ENCODE measurements at places on chromosomes 7 and 10.

DNA sequence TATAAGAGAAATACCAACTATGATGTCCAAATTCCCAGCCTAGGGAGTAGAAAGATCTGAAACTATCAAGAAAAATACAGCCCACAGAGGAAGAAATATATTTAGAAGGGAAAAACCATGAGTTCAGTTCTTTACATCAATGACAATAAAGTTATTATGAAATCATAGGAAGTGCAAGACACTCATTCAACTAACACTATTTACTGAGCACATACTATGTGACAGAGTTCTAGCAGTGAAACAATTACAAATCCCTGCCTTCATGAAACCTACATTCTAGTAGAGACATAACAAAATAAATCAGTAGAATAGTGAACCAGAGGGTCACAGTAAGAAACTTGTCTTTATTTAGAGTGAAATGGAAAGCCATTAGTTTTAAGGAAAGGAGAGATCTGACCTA is 2.1 kb downstream of the NDUFA5 start:
- no peak overlapping the region for H3K27ac ChIP-seq
- peaks cover 2% of the 10 kb centered on the region for H3K4me1 ChIP-seq
- H3K36me3 ChIP-seq, result peaks cover 20% of the 10 kb centered on the region
- peaks cover 1% of the 10 kb centered on the region for H3K27me3 ChIP-seq

DNA sequence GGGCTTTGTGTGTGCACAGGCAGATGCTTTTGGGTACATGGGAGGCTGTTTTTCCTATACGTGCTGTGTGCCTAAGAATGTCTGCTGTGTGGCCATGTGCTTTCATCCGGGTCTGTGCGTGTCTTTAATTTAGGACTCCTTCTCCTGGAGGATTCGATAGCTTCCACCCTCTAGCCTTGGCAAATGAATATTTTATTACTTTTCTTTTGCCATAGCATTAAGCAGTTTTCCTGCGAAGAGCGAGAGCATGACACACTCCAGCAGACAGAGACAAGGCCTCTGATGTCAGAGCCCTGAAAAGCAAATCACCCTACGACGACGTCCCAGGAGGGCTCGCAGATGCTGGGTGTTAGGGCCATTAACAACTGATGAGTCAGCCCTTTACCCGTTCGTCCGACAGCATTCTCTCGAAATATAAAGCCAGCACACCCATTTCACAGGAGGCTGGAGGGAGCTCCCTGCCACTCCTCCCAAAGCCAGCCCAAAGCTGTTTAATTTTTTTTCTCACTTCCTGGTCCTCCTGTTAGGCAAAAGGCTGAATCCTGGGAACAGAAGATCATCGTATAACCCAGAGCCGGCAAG is 311.3 kb upstream of the ZMIZ1 start:
- H3K27me3 ChIP-seq, result peaks cover 2% of the 10 kb centered on the region
- no peaks in the 10 kb centered on the region for H3K4me1 ChIP-seq
- H3K36me3 ChIP-seq, result no peaks in the 10 kb centered on the region

DNA sequence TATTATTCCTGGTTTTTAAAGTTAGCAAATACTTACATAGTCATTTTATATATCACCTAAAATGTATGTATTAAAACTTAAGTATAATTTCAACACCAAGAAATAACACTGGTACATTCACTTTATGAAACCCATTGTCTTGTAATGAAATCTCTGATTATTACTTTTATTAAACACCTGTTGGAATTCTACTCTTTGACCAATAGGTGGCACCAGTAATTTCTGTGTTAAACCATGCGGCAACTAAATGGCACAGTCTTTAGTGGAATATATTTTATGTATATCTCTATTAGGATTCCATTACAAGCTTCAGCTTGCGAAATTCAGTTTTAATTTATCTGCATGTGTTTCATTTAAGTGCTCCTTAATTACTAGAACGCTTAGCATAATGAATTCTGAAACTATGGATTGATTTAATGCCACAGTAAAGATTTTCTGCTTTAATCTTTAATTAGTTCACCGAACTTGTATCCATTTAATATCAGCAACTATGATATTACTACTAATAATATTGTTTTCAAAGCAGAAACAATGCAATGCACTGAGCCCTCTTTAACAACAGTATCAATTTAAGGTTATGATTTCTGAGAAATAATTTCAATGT is 181.3 kb downstream of the MAGI2 start:
- DNase-seq, result peak; percentile 3
- no peaks in the 10 kb centered on the region for H3K27me3 ChIP-seq
- no peak overlapping the region for H3K4me3 ChIP-seq
- H3K27ac ChIP-seq, result no peak overlapping the region

DNA sequence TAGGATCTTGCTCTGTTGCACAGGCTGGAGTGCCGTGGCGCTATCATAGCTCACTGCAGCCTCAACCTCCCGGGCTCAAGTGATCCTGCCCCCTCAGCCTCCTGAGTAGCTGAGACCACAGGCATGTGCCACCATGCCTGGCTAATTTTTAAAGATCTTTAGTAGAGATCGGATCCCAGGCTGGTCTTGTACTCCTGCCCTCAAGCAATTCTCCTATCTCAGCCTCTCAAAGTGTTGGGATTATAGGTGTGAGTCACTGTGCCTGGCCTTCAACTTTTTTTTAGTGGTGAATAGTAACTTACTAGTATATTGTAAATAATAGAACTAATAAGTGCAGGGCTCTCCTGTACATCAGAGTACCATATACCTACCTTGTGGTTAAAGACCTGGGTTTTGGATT is 52.1 kb upstream of the LMTK2 start:
- DNase-seq, result peak; percentile 81
- H3K4me3 ChIP-seq, result no peak overlapping the region
- peak overlapping the region; percentile 23 for H3K27ac ChIP-seq
- H3K27me3 ChIP-seq, result peaks cover 6% of the 10 kb centered on the region
- peaks cover 4% of the 10 kb centered on the region for H3K4me1 ChIP-seq
- H3K36me3 ChIP-seq, result no peaks in the 10 kb centered on the region

GRCh38 chr7:30986331-30986730 is 22.6 kb downstream of the GHRHR start:
- no peak for DNase-seq
- peaks cover 10% of the 10 kb centered on the region for H3K4me1 ChIP-seq
- no peak overlapping the region for H3K27ac ChIP-seq

- H3K4me3 ChIP-seq, result no peak overlapping the region
- H3K27ac ChIP-seq, result peak overlapping the region; percentile 30
- peaks cover 3% of the 10 kb centered on the region for H3K4me1 ChIP-seq
- DNase-seq, result peak; percentile 57
- H3K36me3 ChIP-seq, result no peaks in the 10 kb centered on the region
These were observed 588.8 kb downstream of the REEP3 start for GRCh38 chr10:64109926-64110495.

DNA sequence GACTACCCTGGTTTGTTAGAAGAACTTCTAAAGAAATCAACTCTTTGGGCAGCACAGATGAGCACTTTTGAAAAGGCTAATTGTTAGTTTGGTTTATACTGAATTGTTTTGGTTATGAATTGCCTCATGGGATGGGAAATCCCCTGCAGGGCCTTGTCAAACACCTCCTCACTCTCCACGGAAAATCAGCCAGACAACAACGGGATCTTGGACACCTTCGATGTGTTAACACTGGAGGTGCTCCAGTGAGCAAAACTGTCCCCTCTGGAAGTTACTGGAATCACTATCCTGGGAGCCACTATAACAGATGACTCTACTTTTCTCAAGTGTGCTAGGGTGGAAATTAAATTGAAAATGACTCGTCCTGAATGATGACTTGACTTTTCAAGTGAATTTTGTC is 38.7 kb downstream of the CDK6 start:
- H3K27me3 ChIP-seq, result no peaks in the 10 kb centered on the region
- no peak overlapping the region for H3K27ac ChIP-seq
- DNase-seq, result no peak
- peaks cover 4% of the 10 kb centered on the region for H3K36me3 ChIP-seq

- no peak overlapping the region for H3K27ac ChIP-seq
- no peak overlapping the region for H3K4me3 ChIP-seq
- peaks cover 11% of the 10 kb centered on the region for H3K4me1 ChIP-seq
- H3K36me3 ChIP-seq, result peaks cover 90% of the 10 kb centered on the region
These were observed 34.1 kb downstream of the GBX1 start for GRCh38 chr7:151133266-151133985.

- DNase-seq, result no peak
- H3K4me1 ChIP-seq, result no peaks in the 10 kb centered on the region
- H3K36me3 ChIP-seq, result no peaks in the 10 kb centered on the region
These were observed 284.0 kb downstream of the AUTS2 start for GRCh38 chr7:69882269-69882668.

Measured in large intestine (tissue), 12 donors.